ENCODE measurements at places on chromosomes 12 and 14.

- DNase-seq, result no peak
These were observed 515.7 kb downstream of the VRK1 start for GRCh38 chr14:97312910-97313309.

DNA sequence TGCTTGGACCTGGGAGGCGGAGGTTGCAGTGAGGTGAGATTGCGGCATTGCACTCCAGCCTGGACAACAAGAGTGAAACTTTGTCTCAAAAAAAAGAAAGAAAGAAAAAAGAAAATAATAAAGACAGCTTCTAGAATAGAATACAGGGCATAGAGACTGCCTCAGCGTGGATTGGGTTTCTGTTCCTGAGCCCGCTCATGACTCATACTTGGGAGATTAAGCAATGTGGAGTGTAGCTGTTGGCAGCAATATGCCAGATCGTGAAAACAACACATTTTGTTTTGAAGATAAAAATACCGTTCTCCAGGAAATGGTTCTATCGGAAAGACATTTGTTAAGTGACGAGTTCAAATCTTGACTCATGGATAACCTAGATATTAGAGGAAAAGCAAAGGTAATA, 67.2 kb downstream of the GLT1D1 start:
- no peak for DNase-seq

GRCh38 chr12:124403273-124403672, 108.4 kb downstream of the RFLNA start:
- DNase-seq, result no peak

DNA sequence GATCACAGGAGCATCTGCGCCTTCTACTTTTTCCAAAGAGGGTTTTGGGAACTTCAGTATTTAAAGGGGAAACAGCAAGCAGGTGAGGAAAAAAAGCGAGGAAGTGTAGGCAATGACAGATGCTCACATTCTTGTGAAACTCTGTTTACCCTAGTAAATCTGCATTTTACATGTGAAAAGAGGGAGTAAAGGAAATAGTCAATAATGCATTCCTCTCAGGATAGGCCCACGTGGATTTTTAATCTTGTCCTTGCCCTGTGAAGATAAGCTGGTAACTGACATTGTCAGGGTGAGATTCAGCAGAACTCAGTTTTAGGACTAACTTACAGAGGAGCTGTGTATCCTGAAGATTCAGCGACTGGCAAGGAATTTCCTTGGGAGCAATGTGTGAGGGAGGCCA, 1119.2 kb upstream of the TMEM132C start:
- DNase-seq, result no peak

DNA sequence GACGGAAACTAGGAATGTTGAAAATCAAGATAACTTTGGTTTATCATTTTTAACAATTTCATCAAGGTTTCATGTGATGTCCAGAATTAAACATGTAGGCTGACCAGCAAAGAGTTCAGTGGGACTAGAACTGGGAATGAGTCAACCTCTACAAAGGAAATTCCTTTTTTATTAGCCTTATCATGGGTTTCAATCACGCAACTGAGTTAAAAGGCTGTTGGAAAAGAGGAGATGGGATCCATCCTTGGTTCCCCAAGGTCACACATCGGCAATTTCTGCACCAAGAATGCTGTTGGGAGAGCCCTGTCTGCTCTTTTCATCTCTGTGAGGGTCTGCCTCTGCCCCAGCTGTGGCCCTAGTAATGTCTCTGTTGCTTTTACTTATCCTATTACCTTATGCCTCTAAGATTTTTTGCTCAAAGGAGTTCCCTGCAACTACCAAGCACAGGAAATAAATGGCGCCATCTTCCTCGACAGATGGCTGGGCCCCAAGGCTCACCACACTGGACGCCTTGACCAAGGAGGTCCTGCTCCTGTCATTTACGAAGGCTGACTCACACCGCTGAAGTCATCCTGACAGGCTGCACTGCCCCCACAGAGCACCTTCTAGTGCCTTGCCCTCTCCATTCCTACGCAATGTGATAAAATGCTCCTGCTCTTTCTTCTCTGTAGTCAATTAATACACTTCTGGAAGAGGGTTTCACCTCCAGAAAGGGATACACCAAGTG, 367.4 kb downstream of the GXYLT1 start:
- no peak for DNase-seq

GRCh38 chr12:49345825-49346658, 646 bp upstream of the DNAJC22 start:
- no peak for DNase-seq

DNA sequence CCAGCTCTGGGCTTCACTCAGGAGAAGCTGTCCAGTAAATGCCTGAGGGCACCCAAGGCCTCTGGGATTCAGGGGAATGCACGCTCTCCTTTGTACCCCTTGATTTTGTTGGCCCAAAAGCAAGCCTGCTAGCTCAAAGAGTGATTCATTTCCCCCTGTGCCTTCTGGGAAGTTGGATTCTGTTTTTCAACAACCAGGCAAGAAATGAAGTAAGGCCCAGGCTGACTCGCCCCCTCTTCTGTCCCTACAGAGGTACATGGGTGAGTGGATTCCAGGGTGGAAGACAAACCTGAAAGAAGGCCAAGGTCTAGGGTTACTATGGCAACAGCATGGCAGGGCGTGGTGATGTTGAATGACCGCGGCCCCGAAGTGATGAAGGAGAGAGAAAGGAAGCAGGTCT, 9.3 kb upstream of the SERPINA5 start:
- no peak for DNase-seq

DNA sequence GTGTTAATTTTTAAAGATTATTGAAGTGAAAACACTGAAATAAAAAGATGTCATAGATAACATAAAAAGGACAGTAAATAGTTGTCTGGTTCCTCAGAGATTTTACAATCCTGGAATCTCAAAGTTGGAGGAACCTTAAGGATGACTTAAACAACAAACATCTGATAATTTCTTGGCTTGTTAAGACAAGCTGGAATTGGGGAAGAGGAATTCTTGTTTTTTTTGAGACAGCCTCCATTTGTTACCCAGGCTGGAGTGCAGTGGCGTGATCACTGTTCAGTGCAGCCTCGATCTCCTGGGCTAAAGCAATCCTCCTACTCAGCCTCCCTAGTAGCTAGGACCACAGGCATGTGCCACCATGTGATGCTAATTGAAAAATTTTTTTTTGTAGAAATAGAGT, 2.3 kb downstream of the ZNF410 start:
- DNase-seq, result no peak

- no peak for DNase-seq
These were observed 29.8 kb downstream of the KCNA1 start for GRCh38 chr12:4939418-4940023.
